ENCODE measurements at places on chromosomes 5 and 9.
A peak's percentile ranks its signal among the peaks of the same experiment; 100 is the strongest.

- no peak for DNase-seq
These were observed 269.6 kb downstream of the PSAT1 start for GRCh38 chr9:78566521-78566920.

DNA sequence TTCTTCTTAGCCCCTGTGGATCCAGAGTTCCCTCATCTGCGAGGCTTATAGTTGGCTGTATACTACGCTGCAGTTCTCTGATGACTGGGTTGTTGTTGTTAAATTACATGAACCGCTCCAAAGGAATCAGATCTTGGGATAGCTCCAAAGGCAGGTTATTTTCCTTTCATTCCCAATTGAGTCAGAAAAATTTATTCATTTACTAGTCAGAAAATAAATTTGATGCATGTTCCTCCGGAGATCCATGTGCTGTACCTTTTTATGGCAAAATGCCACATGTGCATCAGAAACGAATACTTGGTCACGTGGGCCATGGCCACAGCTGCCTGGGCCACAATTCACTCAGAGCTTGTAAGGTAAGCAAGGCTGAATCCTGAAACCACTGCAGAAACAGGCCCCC lies 304.0 kb downstream of the NR2F1-AS1 start:
- no peak for DNase-seq

DNA sequence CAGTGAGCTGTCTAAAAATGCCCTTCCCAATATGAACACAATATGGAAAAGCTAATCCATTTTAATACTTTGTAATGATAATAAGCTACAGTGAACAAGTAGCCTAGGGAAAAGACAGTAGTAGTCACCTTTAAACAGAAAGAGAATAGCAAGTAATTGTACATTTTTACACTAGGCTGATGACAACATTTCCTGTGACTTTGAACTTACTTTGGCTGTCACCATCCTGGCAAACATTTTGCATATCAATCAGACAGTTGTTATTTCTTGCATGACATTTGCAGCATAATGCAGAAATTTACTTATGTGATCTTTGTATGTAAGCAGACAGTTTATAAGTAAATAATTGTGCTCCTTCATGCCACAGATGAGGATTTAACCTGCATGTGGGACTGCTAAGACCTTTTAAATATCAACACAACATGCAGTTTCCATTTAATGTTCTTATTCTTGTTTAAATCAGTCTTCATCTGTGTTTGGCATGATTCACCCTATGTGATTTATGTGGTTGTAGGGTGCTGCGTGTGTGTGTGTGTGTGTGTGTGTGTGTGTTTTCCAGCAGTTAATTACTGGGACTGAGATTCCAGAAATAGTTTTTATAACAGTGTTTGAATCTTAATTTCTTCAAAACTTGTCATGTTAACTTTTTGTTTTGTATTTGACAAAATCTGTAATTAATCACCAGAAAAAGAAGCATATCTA lies 997.1 kb upstream of the ARRDC3 start:
- no peak for DNase-seq

DNA sequence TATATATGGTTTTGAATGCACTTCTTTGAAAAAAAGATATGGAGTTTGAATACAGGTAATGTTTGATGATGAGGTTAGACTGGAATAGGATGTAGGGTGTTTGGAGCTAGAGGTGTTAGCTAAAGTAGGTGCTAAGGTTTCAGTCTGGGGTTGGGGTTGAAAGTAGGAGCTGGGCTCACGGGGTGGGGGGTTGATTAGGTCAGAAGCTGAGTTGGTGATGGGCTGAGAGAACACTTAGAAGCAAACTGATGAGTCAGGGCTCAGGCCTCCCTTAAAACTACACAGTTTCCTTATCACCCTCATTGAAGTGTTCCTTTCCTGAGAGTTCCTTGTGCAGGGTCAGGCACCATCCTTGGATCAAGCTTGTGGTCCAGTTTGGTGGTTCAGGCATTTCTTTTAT lies 308.8 kb upstream of the ADAMTS16 start:
- no peak for DNase-seq

- no peak for DNase-seq
These were observed 52.7 kb downstream of the DAPK1 start for GRCh38 chr9:87550253-87550954.

- DNase-seq = no peak
These were observed 1.9 kb upstream of the ANKRD18A start for GRCh38 chr9:38622288-38622674.

GRCh38 chr9:131477367-131477766 lies 25.4 kb upstream of the POMT1 start:
- DNase-seq = no peak

DNA sequence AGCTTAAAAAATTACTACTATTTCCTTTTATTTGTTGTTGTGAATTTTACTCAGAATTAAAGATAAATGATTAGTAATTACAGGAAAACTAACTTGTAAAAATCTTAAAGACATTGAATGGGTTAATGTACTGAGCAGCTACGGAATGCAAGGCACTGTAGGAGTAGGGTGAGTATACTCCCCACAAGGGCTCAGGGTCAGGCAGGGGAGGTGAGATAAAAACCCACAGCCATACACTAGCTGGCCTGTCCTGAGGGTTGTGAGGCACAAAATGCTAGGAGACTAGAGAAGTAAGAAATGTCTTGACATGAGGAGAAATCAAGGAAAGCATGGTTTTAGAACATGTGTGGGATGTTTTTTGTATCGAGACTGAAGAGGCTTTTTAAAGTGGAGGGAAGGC lies 13.4 kb downstream of the ZBED3 start:
- no peak for DNase-seq

- DNase-seq = peak; percentile 36
These were observed 59.7 kb downstream of the ELL2 start for GRCh38 chr5:95901676-95902627.

GRCh38 chr9:124859803-124860581 lies 1.8 kb downstream of the RPL35 start:
- DNase-seq = no peak

GRCh38 chr5:89064736-89065135 lies 181.8 kb upstream of the MEF2C start:
- no peak for DNase-seq

DNA sequence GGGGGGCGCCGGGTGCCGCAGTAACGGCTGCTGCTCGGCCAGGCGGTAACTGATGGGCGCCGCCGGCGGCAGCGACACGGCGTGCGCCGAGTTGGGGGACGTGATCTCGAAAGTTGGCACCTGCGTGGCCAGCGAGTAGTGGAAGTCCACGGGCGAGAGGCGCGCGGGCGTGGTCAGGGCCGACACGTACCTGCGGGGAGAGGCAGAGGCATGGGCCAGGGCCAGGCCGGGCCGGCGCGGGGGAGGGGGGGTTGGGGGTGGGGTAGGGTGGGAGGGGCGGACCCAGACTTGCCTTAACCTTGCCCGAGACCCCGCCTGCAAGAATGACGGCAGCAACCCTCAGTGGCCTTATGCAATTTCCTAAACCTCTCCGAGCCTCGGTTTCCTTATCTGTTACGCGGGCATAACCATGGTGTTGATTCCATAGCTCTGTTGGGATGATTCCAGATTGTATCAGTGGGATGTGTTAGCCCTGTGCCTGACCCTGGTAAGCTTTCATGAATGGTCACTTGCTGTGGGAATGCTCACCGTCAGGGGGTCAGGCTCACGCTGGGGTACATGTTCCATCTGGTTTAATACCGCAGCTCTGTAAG lies 53.0 kb downstream of the PSD2 start:
- peak; percentile 49 for DNase-seq

- peak; percentile 38 for DNase-seq
These were observed 28.7 kb downstream of the DMRT3 start for GRCh38 chr9:1005043-1005667.

- no peak for DNase-seq
These were observed 90.1 kb downstream of the RFX3 start for GRCh38 chr9:3435732-3436131.

GRCh38 chr9:37301042-37301853 lies 121.2 kb upstream of the GRHPR start:
- peak; percentile 43 for DNase-seq

DNA sequence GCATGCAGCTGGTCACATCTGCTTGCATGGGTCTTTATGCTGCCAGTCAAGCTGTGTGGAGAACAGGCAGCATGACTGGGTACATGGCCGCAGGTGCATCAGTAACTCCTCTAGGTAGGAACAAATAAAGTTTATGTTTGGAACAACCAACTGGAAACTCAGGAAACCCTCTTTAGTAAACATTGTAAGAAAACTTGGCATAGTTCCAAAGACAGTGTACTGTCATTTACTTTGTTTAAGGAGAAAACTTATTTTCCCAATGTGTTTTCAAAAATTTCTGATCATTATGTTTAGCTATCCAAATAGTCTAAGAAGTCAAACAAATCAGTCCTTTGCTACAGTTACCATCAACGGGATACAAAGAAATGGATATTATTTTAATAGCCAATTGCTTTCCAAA lies 386.0 kb downstream of the CHSY3 start:
- no peak for DNase-seq

DNA sequence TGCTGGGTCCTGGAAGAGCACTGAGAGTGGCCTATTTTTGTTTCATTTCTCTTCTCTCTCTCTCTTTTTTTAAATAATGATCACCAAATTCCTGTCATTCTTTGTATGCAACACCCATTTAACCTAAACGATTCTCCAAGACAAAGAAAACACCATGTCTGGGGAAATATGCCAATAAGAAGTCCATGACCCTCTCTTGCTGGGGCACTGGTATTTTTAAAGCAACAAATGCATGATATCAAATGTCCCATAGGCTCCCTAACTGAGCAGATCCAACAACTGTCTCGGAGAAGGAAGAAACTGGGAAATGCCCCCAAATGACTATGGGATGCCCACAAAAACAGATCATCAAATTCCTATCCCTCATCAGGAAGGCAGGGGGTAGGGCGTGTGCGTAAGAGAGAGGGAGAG lies 567.4 kb downstream of the CCDC171 start:
- DNase-seq = no peak

DNA sequence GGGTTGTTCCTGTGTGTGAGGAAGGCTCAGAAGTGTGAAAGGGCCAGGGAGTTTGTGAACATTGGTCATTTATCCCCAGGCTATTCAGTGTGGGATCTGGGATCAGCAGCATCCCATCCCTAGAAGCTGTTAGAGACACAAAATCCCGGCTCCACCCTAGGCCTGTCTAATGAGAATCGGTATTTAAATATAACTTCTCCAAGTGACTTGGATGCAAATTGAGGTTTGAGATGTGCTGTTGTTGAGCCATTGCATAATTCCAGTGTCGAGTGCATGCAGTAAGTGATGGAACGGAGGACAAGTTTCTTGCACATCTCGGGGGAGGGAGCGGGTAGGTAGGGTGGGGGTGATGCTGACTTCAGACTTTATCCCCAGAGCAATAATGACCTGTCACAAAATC lies 138.3 kb downstream of the FBXL7 start:
- DNase-seq = no peak

GRCh38 chr5:80076131-80077050 lies 41.2 kb downstream of the THBS4 start:
- DNase-seq = no peak

DNA sequence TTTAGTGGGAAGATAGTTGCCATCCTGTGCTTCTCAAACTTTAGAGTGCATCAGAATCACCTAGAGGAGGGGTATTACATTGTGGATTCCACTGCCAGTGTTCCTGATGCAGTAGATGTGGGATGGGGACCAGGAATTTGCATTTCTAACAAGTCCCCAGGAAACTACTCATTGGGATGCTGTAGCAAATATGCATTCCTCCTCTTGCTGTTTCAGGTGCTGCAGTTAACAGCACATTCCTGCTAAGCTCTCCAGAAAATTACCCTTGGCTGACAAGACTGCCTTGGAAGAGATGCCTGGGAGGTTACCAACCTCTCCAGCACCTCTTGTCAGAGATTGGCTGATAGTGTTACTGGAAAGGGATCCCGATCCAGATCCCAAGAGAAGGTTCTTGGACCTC lies 270.5 kb downstream of the OSTF1 start:
- no peak for DNase-seq

- no peak for DNase-seq
These were observed 80.8 kb downstream of the CD180 start for GRCh38 chr5:67115817-67116216.

Data from activated CD8-positive, alpha-beta T cell treated with anti-CD3 and anti-CD28 coated beads for 36 hours (primary cell).